ENCODE measurements at places on chromosomes 3 and 15. TPM values are rescaled to one million over a fixed set of nuclear protein-coding genes. Genes with fewer than 3 reads are reported as not detected.

Gene HIGD2B
- not detected for total RNA-seq

GRCh38 chr3:15562560-15562959, 38.8 kb downstream of the HACL1 start:
- H3K4me1 ChIP-seq, result no peaks in the 10 kb centered on the region
- no peak overlapping the region for H3K27ac ChIP-seq
- H3K36me3 ChIP-seq, result peaks cover 4% of the 10 kb centered on the region

- DNase-seq, result peak; percentile 83
- H3K4me1 ChIP-seq, result peaks cover 11% of the 10 kb centered on the region
- H3K4me3 ChIP-seq, result peak overlapping the region; percentile 46
- no peaks in the 10 kb centered on the region for H3K36me3 ChIP-seq
- H3K27ac ChIP-seq, result no peak overlapping the region
Measured at GRCh38 chr3:72336821-72337479, 511.3 kb downstream of the SHQ1 start.

Gene RTP2
- not detected for total RNA-seq

- peaks cover 10% of the 10 kb centered on the region for H3K4me1 ChIP-seq
- H3K27me3 ChIP-seq, result no peaks in the 10 kb centered on the region
- no peak overlapping the region for H3K27ac ChIP-seq
- H3K36me3 ChIP-seq, result peaks cover 7% of the 10 kb centered on the region
Measured at GRCh38 chr15:42159381-42160015, 3.1 kb upstream of the PLA2G4F start.

Gene ILDR1
- 17.7 TPM for total RNA-seq

- H3K27ac ChIP-seq, result no peak overlapping the region
- no peaks in the 10 kb centered on the region for H3K27me3 ChIP-seq
- peaks cover 10% of the 10 kb centered on the region for H3K4me1 ChIP-seq
- no peak overlapping the region for H3K4me3 ChIP-seq
Measured at GRCh38 chr15:56249092-56249491, 5.4 kb upstream of the RFX7 start.

DNA sequence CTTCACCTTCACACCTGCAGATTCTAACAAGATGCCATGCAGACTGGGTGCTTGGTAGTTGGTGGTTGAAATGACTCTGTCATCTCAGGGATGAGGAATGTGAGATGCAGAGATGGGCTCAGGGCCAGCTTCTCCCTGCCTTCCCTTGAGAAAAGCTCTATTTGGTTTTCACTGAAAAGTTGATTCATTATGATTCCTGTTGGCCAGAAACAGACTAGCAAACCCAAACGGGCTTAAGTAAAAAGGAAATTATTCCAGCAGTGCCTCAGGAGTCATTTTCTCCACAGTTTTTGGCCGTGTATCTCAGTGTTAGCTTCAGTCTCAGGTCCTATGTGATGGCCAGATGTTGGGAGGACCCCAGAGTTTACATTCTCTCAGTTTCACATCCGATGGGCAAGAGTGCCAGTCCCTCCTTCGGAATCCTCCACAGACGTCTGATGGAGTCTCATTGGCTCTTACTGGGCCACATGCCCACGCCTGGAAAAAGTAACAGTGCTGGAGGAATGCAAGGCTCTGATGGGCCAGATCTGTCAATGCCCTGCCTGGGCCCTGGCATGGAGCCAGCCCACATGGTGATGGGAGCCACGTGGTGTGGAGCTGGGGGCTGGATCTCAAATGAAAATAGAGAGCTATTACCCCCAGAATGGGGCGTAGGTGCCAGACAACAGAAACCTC, 22.3 kb upstream of the SACM1L start:
- H3K27me3 ChIP-seq, result no peaks in the 10 kb centered on the region
- DNase-seq, result no peak
- H3K27ac ChIP-seq, result no peak overlapping the region
- peaks cover 2% of the 10 kb centered on the region for H3K36me3 ChIP-seq
- H3K4me1 ChIP-seq, result peaks cover 4% of the 10 kb centered on the region

Gene SEMA6D
- total RNA-seq, result 16.9 TPM

GRCh38 chr15:41125931-41126642, 10.0 kb upstream of the INO80 start:
- H3K27ac ChIP-seq, result no peak overlapping the region
- no peaks in the 10 kb centered on the region for H3K4me1 ChIP-seq
- H3K4me3 ChIP-seq, result no peak overlapping the region
- no peak for DNase-seq
- no peaks in the 10 kb centered on the region for H3K36me3 ChIP-seq

Gene KY
- total RNA-seq, result 0.50 TPM

Gene PRR20G
- not detected for total RNA-seq

Gene TRIM42
- total RNA-seq, result not detected

GRCh38 chr15:90683876-90684275, 33.3 kb upstream of the BLM start:
- H3K4me3 ChIP-seq, result no peak overlapping the region
- no peaks in the 10 kb centered on the region for H3K4me1 ChIP-seq
- no peak overlapping the region for H3K27ac ChIP-seq
- DNase-seq, result no peak
- H3K36me3 ChIP-seq, result no peaks in the 10 kb centered on the region

- H3K36me3 ChIP-seq, result no peaks in the 10 kb centered on the region
- H3K27ac ChIP-seq, result no peak overlapping the region
- no peak overlapping the region for H3K4me3 ChIP-seq
Measured at GRCh38 chr15:101029971-101030661, 111.0 kb downstream of the LRRK1 start.

Gene SKOR1
- 0.57 TPM for total RNA-seq

GRCh38 chr15:77029166-77030047, 34.5 kb downstream of the PSTPIP1 start:
- H3K4me1 ChIP-seq, result no peaks in the 10 kb centered on the region
- no peak overlapping the region for H3K27ac ChIP-seq
- DNase-seq, result peak; percentile 8
- H3K27me3 ChIP-seq, result no peaks in the 10 kb centered on the region
- H3K4me3 ChIP-seq, result no peak overlapping the region
- no peaks in the 10 kb centered on the region for H3K36me3 ChIP-seq

Gene PLSCR5
- not detected for total RNA-seq

GRCh38 chr3:5489536-5489935, 302.0 kb downstream of the EDEM1 start:
- no peak overlapping the region for H3K27ac ChIP-seq
- DNase-seq, result no peak
- H3K36me3 ChIP-seq, result no peaks in the 10 kb centered on the region
- H3K27me3 ChIP-seq, result no peaks in the 10 kb centered on the region

Gene CNTN6
- total RNA-seq, result 0.25 TPM

Gene NMNAT3
- 6.4 TPM for total RNA-seq

Gene KBTBD8
- total RNA-seq, result 1.8 TPM

GRCh38 chr3:196611761-196612483, 27.6 kb upstream of the NRROS start:
- no peak for DNase-seq
- no peaks in the 10 kb centered on the region for H3K36me3 ChIP-seq
- peaks cover 3% of the 10 kb centered on the region for H3K4me1 ChIP-seq
- H3K27ac ChIP-seq, result peak overlapping the region; percentile 84
- H3K27me3 ChIP-seq, result no peaks in the 10 kb centered on the region

GRCh38 chr3:47899495-47900108, 96.7 kb downstream of the DHX30 start:
- H3K36me3 ChIP-seq, result no peaks in the 10 kb centered on the region
- H3K27me3 ChIP-seq, result no peaks in the 10 kb centered on the region
- no peaks in the 10 kb centered on the region for H3K4me1 ChIP-seq
- DNase-seq, result no peak

Gene FSTL1
- total RNA-seq, result 193 TPM

GRCh38 chr3:125310623-125311081, 64.5 kb downstream of the ZNF148 start:
- H3K27me3 ChIP-seq, result no peaks in the 10 kb centered on the region
- no peak overlapping the region for H3K4me3 ChIP-seq
- DNase-seq, result no peak
- no peak overlapping the region for H3K27ac ChIP-seq

Gene SLC24A5
- total RNA-seq, result not detected

- H3K27me3 ChIP-seq, result no peaks in the 10 kb centered on the region
- H3K27ac ChIP-seq, result no peak overlapping the region
- H3K4me3 ChIP-seq, result no peak overlapping the region
- no peak for DNase-seq
- no peaks in the 10 kb centered on the region for H3K36me3 ChIP-seq
- H3K4me1 ChIP-seq, result no peaks in the 10 kb centered on the region
Measured at GRCh38 chr15:97875513-97876280, 84.8 kb upstream of the ARRDC4 start.

- no peak overlapping the region for H3K4me3 ChIP-seq
- no peak for DNase-seq
- no peaks in the 10 kb centered on the region for H3K36me3 ChIP-seq
- H3K27me3 ChIP-seq, result no peaks in the 10 kb centered on the region
- no peaks in the 10 kb centered on the region for H3K4me1 ChIP-seq
- H3K27ac ChIP-seq, result no peak overlapping the region
Measured at GRCh38 chr3:195746751-195747150, 26.0 kb downstream of the MUC20 start.

Gene POC1A
- total RNA-seq, result 2.2 TPM

DNA sequence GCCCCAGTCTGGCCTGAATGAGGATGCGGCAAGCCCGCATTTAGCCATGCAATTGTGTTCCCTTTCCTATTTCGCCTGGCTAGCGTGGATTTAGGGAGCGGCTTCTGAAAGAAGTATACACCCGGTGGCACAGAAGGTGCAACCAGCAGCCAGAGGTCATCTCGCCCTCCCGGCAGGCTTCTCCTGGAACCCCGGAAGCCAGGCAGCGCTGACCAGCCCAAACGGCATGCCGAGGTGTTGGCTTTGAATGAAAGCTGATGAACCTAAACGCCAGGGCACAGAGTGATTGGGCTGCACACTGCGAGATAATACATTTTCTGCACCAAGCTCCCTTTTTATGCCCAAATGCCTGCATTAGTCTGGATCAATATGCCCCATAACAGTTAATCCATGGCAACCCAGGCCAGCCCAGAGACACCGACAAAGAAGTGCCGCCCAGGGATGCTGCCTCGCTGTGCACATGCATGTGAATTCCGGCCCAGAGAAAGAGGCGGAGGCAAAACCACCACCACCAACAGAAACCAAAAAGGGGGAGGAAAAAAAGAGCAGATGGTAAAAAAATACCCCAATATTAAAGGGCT, 1.4 kb downstream of the SRGAP3 start:
- peaks cover 6% of the 10 kb centered on the region for H3K4me1 ChIP-seq
- DNase-seq, result no peak
- H3K4me3 ChIP-seq, result peak overlapping the region; percentile 73
- H3K27me3 ChIP-seq, result no peaks in the 10 kb centered on the region

DNA sequence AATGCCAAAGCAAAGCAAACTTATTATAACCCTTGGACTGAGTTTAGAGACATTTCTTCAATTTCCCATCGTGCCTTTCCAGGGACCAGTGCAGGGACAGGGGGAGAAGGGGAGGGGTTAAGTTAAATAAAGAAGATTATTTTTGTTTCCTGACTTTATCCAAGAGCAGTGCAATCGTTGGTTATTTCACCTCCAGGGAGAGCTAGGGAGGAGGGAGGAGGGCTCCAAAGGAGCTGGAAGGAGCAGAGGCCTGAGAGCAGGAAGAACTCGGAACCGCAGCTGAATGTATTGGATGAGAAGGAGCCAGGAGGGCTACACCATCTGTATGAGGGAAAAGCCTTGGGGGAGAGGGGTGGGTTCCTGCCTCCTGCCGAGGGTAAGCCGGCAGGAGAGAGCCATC, 20.7 kb downstream of the HAPLN3 start:
- no peaks in the 10 kb centered on the region for H3K27me3 ChIP-seq
- H3K27ac ChIP-seq, result no peak overlapping the region
- H3K4me3 ChIP-seq, result no peak overlapping the region
- H3K4me1 ChIP-seq, result no peaks in the 10 kb centered on the region
- DNase-seq, result no peak

GRCh38 chr3:172018364-172018763, 21.0 kb upstream of the FNDC3B start:
- no peaks in the 10 kb centered on the region for H3K4me1 ChIP-seq
- H3K27me3 ChIP-seq, result no peaks in the 10 kb centered on the region
- H3K36me3 ChIP-seq, result no peaks in the 10 kb centered on the region
- no peak for DNase-seq
- H3K27ac ChIP-seq, result no peak overlapping the region

DNA sequence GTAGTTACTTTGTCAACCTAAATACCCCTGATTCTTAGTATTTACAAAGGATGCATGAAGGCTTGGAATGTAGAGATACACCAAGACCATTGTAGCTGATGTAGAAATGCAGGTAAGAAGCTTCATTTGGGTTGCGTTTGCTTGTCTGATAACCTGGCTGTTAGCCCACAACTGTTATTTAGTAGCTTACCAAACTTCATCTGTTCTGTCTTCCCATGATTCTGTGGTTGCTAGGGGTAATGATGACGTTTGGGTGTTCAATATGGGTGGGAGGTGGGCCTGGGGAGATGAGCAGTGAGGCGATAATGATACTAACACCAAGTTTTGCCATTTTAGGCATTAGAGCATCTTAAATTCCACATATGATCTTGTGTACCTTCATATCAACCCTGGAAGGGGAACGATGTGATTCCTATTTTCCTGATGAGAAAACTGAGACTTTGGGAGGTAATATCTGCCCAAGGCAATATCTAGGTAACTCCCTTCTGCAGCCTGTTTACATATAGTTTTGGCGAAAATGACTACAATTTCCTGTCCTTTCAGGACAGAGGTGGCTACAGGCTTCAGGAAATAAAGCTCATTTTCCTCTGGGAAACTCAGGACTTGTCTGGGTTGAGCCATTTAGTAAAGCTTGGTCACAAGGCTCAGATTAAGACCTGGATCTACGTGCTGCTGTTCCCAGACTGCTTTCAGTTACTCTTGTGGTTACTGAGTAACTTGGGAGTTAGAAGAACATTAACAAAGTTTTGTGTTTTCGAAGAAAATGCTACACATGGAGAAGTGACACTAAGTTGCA, 26.8 kb downstream of the FNDC3B start:
- H3K27ac ChIP-seq, result peak overlapping the region; percentile 86
- H3K4me1 ChIP-seq, result peaks cover 33% of the 10 kb centered on the region
- DNase-seq, result no peak
- no peaks in the 10 kb centered on the region for H3K36me3 ChIP-seq
- no peaks in the 10 kb centered on the region for H3K27me3 ChIP-seq
- H3K4me3 ChIP-seq, result no peak overlapping the region

Gene MUC20
- 42.6 TPM for total RNA-seq

GRCh38 chr15:70190965-70191364, 93.2 kb upstream of the TLE3 start:
- H3K4me1 ChIP-seq, result peaks cover 7% of the 10 kb centered on the region
- H3K27ac ChIP-seq, result no peak overlapping the region
- H3K4me3 ChIP-seq, result no peak overlapping the region
- no peaks in the 10 kb centered on the region for H3K36me3 ChIP-seq
- no peak for DNase-seq

- H3K27me3 ChIP-seq, result no peaks in the 10 kb centered on the region
- H3K4me1 ChIP-seq, result no peaks in the 10 kb centered on the region
- H3K4me3 ChIP-seq, result no peak overlapping the region
- no peaks in the 10 kb centered on the region for H3K36me3 ChIP-seq
- no peak overlapping the region for H3K27ac ChIP-seq
Measured at GRCh38 chr3:170524073-170524472, 61.8 kb downstream of the SLC7A14 start.

Data from kidney (tissue), 22 donors.